Kidney glomerular epithelial cell (primary cell): ENCODE measurements at places on chromosomes 16 and 17.

- no peak for DNase-seq
These were observed 52.8 kb downstream of the GSG1L start for GRCh38 chr16:28010671-28011070.

DNA sequence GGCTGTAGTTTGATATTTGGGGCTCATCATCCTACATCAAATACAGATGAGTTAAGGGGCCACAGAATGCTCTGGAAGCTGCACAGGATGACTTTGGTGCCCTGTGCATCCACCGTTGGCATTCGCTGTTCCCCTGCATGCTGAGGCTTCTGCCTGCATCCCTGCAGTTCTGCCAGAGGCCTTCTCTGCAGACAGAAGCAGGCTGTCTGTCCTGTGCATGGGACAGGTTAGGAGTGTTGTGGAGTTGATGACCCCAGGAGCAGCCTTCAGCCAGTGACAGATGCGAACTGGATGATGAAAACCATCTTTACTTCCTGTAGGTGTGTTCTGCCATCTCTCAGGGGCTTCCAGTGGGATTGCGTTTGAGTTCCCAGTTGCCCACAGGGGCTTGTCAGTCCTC lies 13.6 kb upstream of the TNS4 start:
- DNase-seq, result no peak

DNA sequence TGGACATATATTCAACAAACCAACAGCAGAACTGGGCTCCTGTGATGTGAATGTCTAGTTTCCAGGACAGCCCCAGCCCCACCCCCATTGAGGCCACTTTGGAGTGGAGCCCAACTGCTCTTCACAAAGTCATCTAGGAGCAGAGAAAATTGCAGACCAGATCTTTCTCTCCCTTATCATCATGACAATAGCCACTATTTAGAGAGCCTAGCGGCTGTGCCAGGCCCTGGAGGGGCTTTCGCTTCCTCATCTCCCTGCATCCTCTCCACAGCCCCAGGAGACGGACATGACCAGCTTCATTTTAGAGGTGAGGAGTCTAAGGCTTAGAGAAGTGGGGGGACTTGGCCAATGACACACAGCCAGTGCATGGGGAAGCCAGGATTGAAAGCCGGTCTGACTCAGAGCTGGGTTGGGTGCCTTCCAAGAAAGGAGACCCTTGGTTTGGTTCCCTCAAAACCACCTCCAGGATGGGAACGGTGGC lies 1.4 kb downstream of the PRSS8 start:
- DNase-seq, result no peak

- DNase-seq, result no peak
These were observed 89.2 kb upstream of the BRD7 start for GRCh38 chr16:50457979-50458491.

GRCh38 chr17:28180449-28180848 lies 138.0 kb downstream of the NLK start:
- no peak for DNase-seq

DNA sequence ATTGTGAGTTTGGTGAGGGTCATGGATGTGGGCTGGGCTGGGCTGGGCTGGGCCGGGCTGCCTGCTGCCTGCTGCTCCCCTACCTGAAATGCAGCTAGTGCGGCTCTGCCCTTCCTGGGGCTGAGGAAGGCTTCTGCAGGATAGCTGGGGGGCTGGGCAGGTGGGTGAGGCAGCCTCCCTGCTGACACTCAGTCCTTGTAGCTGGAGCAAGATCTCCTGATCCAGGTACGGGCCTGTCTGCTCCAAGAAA lies 4.7 kb downstream of the RPL13 start:
- DNase-seq, result no peak

- no peak for DNase-seq
These were observed 2.9 kb upstream of the NAGS start for GRCh38 chr17:44001461-44001920.

GRCh38 chr17:75410141-75410540 lies 4.7 kb upstream of the GRB2 start:
- no peak for DNase-seq
